ENCODE measurements at places on chromosomes 3 and 15.

DNA sequence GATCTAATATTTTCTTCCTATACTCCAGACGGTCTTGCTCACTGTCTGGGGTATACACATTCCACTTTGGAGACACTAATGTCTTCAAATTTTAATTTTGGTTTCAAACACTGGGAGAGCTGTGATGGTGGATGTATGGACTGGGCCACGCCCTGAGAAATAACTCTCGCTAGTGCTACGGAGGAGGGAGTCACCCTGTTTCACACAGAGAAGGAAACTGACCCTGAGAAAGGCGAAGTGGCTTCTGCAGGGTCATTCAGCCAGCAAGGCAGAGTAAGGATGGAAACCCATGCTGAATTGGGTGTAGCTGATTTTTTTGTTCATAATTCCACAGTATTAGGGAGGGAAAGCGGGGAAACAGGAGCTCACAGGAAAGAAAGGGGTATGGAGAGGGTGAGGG is 8.6 kb upstream of the SKIC8 start:
- DNase-seq: no peak

DNA sequence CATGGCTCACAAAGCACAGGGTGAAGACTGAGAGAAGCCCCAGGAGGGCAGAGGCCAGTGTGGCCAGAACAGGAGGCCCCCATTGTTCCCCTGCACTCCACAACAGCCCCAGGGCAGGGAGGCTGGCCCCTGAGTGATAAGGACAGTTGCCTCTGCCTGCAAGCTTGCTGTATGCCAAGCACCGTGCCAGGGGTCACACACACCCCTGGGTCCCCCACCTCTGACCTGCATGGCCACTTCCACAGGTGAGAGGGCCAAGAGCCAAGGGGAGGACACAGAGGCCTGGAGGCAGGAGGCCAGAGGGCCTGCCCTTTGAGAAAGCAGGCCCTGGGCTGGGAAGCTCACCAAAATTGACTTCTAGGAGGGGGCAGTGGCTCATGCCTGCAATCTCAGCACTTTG is 23.7 kb downstream of the ATRIP start:
- DNase-seq: no peak

DNA sequence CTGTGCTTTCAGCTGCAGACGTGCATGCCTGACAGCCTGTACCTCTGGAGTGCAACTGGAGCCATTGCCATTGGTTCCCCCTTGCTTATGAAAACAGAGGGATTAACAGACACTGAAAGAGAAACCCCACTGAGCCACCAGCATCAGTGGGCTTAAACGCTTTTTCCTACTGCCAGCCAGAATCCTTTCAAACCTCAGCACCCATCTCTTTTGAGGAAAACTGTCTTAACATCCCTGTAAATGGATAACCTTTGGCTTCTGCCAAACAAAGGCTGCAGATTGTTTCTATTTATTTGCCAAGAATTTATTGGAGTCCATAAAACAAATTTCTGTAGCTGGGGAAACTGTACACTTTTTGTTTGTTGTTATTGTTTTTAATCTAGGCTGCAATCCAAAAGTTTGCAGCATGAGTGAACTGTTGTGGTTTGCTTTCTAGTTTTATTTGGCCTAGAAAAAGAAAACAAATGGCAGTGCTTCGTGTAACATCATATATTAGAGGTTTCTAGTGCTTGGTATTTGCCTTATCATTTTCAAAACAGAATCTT is 369.2 kb upstream of the IL12A start:
- DNase-seq: peak; percentile 71

DNA sequence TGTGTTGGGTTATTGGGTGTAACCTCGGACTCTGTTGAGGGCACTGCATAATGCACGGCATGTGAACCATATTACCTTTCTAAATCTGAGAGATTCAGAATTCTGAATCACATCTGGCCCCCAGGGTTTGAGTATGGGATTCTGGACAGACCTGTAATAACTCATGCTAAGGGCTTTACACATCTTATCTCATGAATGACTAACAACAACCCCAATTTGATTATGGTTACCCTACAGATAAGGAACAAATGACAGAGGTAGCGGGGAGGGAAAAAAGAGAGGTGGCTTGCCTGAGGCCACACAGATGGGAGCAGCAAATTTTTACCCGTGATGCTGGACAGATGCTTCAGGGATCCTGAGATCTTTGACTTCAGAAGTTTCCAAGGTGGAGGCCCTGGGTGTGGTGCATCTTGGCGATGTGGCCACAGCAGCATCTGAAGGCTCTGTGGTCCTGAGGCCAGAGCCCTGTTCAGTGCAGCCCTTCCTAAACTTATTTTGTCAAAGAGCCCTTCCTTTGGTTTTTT is 43.8 kb downstream of the POMGNT2 start:
- DNase-seq: no peak

DNA sequence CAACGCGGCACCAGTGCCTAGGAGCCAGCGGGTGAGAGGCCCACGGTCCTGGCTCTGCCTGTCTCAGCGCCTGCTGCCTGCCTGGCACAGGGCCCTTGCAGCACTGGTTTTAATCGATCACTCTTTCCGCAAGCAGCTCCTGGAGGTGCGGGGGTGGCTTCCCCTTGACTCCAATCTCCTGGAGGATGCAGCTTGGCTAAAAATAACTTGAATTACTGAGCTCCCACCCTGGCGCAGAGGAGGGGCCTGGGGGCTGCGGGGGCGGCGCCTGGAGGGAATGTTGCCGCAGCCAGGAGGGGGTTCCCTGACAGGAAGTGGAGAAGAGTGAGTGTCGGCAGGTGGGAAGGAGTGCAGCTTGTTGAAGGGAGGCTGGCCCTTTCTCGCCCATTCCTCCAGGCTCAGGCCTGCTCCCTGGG is 9.9 kb upstream of the RPL29 start:
- peak; percentile 79 for DNase-seq

- DNase-seq: no peak
Measured at GRCh38 chr3:57041674-57042073, 18.8 kb upstream of the SPATA12 start.

DNA sequence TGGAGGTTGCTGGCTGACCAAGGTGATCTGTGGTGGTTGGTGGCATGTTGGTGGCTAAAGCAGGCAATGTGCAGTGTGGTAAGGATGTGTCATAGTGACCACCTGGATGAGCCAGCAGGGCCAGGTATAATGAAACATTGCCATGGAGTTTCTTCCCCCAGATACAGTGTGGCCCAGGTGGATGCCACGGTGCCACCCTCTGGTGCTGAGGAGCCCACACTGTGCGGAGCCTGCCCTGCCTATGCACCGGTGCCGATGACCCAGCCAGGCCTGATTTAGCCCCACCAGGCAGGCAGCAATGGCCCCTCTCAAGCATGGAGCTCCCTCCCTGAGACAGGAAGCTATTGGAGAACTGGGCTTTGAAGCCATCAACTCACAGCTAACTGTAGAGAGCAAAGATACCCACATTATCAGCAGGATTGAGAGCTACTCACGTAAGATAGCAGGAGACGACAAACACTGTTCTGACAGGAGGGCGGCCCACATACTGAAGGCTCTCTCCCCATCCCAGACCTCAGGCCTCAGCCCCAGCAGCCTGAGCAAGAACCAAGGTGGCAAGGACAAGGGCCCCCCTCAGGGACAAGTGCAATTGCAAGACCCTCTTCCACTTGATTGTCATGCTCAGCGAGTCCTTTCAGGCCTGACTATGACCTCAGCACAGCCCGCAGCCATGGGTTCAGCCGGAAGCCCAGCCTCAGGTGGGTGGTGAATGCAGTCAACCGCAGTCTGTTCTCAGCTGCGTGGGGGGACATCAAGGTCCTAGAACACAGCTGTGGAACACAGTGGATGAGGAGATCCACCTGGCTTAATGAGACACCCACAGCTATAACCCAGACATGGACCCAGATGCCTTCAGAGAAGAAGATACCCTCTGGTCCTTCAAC is 82.8 kb upstream of the CDV3 start:
- no peak for DNase-seq

DNA sequence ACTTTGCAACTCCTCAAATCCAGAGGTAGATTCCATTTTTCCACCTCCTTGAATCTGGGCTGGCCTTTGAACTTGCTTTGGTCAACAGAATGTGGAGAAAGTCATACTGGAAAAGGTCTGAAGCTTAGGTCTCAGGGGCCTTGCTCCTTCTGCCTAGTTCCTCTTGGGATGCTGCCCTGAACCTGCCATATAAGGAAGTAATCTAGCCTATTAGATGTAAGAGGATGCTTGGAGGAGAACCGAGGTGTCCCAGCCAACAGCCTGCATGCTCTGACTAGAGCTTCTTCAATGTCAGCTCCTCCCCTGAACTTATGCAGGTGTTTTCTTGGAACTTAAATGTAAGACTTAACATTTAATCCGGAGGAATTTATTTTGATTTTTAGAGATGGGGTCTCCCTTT is 2.0 kb upstream of the TMED3 start:
- DNase-seq: peak; percentile 10

DNA sequence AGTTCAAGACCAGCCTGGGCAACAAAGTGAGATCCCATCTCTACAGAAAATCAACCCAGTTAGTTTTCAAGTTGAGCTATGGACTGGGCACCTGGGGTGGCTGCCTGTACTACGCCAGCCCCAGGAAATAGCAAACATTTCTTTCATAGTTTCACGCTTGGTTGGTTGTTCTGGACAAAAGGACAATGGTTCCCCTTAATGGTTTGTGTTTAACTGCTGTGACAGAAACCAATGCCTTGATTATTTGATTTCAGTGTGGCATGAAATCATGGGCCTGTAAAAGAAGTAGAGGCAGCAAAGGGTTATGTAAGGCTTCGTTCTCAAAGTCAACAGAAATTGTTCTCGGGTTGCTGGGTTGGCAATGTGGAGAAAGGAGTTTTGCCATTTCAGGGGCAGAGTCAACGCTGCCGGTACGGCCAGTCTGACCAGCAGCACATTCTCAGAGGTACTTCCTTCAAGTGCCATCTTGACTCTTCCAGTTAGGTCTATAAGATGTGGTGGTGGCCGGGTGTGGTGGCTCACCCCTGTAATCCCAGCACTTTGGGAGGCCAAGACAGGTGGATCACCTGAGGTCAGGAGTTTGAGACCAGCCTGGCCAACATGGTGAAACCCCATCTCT is 12.7 kb downstream of the LCMT2 start:
- no peak for DNase-seq

DNA sequence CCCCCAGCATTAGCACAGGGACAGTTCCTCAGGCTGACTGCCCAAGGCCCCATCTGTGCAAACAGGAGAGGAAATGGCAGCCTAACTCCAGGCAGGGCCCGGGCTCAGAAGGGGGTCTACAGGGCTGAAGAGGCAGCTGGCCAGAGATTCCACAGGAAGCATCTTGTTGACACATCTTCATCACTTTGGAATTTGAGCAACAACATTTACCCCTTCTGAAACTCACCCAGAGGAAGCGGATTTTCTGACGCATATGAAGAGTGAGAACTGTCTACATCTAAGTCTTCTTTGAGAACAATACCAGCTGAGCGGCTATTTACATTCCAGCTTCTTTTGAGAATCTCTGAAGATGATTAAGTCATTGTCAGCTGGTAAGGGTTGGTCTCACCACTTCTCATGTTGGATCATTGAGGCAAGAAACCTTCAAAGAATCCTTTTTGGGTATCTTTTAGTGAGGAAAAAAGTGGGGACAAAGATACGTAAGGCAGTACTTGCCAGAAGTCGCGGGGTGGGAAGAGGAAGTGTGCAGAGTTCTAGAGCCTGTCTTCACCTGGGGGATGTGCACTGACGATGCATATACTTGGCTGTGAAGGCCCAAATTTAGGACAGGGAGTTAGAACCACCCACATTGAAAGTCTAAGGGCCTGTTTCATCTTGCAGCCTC is 25.4 kb upstream of the SRP14 start:
- no peak for DNase-seq

GRCh38 chr3:42827654-42828053 is 18.4 kb downstream of the ACKR2 start:
- DNase-seq: no peak

- DNase-seq: no peak
Measured at GRCh38 chr15:67134067-67134838, 68.9 kb downstream of the SMAD3 start.

DNA sequence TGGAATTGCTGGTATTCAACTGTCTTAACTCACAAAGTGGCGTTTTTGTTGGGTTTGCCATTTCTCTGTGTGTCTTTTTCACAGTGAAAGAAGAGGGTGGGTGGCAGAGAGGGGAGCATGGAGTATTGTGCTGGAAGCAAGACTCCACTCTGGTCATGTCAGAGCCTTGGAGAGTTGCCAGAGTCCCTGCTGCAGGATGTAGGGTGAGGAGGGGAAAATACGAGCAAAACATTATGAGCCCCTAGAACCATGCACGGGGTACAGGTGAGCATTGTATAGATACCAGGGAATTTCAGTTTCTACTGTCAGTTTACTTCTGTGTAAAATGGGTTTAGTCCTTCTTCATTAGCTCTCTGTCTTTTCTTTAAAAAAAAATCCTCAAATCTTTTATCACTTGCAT is 249.9 kb downstream of the CACNA2D3 start:
- DNase-seq: no peak

DNA sequence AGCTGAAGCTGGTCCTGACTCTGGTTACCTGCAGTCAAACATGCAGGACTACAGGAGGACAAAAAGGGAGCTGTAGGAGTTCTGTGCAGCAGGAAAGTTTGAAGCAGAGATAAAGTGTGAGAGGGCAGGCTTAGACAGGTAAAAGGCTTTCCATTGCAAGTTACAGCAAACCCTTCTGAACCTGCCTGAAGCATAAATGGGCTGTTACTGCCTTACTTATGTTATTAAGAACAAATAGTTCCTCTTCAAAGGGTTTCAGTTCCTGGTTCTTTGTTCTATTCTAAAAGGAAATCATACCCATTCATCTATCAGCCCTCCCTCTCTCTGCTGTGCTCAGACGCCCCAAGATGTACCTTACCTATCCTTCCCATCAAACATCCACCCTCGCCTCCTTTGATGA is 52.4 kb upstream of the CACNA2D3 start:
- DNase-seq: no peak

- no peak for DNase-seq
Measured at GRCh38 chr3:177613901-177614300, 416.6 kb upstream of the TBL1XR1 start.

DNA sequence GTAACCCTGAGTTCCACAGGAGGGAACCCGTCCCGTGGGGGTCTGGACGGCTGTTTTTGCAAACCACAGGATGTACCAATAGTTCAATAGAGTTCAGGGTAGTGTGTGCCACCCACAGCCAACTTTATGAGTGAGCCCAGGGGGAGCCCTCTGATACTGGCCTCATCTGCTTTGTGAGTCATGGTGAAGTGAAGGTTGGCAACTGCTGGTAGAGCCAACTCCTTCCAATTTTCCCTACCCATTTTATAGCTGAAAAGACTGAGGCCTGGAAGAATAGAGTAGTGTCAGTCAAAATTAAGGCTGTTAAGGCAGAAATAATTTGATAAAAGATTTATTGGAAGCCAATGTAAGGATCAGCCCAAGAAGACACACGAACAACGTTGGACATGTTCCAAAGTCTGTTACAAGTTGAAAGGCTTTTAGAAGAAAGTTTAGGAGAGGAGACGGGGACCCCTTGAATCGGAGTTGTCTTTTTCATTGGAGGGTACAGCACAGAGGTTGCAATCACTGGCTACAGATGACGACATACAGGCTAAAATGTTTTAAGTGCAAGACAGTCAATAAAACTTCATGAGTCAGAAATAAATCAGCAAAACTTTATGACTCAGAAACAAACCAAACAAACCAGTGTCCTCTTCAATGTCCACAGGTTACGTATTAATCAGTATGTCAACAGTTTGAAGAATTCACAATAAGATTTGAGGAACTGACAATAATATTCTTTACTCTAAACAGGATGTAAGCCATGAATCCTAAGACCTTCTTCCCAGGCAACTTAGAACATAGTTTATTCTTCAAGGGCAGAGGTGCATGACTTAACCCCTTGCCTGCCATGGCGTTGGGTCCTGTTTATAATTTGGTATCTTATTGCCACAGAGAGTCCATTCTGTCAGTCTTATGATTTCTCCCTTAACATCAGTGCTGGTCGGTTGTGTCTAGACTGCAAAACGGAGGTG is 62.9 kb upstream of the NR2E3 start:
- DNase-seq: no peak
